Bronchial epithelial cell (primary cell): ENCODE measurements at places on chromosomes 5 and 9. TPM values are rescaled to one million over a fixed set of nuclear protein-coding genes. Genes with fewer than 3 reads are reported as not detected.

The BARHL1 gene
- total RNA-seq = not detected in 2 replicates

The HNRNPA0 gene
- total RNA-seq = 18.3 and 22.1 TPM in 2 replicates

The NTNG2 gene
- total RNA-seq = under 0.01 TPM in 1 of 2 replicates, not detected in the other

The CCDC180 gene
- under 0.01 and 0.13 TPM in 2 replicates for total RNA-seq

The C9orf40 gene
- total RNA-seq = 3.1 and 3.2 TPM in 2 replicates

The ZNF300 gene
- total RNA-seq = 3.1 and 4.7 TPM in 2 replicates

The GABRB2 gene
- total RNA-seq = not detected in 2 replicates

The FAM221B gene
- not detected in 2 replicates for total RNA-seq

The CHD1 gene
- total RNA-seq = 42.0 and 50.5 TPM in 2 replicates

The TAL2 gene
- total RNA-seq = 0.26 TPM in 1 of 2 replicates, not detected in the other

The QRFP gene
- not detected in 2 replicates for total RNA-seq

The RPL7A gene
- 2,200 and 3,023 TPM in 2 replicates for total RNA-seq

The COL23A1 gene
- 0.13 and 0.26 TPM in 2 replicates for total RNA-seq

The ALDH1A1 gene
- total RNA-seq = 5.0 and 20.1 TPM in 2 replicates

The CYLC2 gene
- total RNA-seq = not detected in 2 replicates

The DIRAS2 gene
- under 0.01 TPM in 1 of 2 replicates, not detected in the other for total RNA-seq

The FEM1C gene
- total RNA-seq = 11.8 and 14.5 TPM in 2 replicates

The C1QTNF2 gene
- total RNA-seq = not detected in 2 replicates

The ZMYND19 gene
- total RNA-seq = 30.7 and 34.2 TPM in 2 replicates

The MSX2 gene
- not detected in 2 replicates for total RNA-seq
